Substantia nigra (tissue), 51 donors: ENCODE measurements at places on chromosomes 4 and X.
A peak's percentile ranks its signal among the peaks of the same experiment; 100 is the strongest.

DNA sequence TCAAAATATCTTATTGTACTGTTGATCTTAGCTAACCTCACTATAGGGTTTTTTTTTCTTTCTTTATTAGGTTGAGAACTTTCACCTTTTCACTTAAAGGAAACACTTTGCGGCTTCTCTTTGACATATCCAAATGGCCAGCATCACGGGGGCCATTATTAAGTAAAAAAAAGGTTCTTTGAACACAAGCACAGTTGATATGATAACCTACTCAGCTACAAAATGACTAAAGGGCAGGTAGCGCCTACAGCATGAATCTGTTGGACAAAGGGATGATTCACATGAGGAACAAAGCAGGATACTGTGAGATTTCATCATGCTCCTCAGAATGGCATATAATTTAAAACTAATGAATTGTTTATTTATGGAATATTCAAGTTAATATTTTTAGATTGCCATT is 119.6 kb downstream of the CCSER1 start:
- DNase-seq = no peak

DNA sequence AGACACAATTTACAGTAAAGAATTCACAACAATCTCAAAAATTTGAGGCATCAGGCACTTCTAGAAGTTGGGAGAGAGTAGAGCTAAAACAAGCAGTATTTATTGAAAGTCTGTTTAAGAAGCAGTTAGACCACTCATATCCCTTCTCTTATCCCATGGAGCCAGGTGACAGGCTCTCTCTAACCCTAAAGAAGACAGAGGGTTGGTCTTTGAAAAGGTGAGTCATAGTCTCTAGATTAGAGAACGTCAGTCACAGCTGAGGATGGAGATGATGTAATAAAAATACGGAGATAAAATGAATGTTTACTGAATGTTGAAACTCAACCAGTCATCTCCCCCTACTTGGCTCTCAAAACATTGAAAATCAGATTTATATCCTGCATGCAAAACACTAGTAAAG is 223.8 kb downstream of the CHIC2 start:
- no peak for DNase-seq

- no peak for DNase-seq
Observed at GRCh38 chr4:3500634-3501101, 31.6 kb downstream of the LRPAP1 start.

- DNase-seq = no peak
Observed at GRCh38 chr4:88033309-88033708, 25.9 kb downstream of the PKD2 start.

- no peak for DNase-seq
Observed at GRCh38 chr4:36712013-36712412, 430.6 kb downstream of the DTHD1 start.

GRCh38 chr4:158521484-158522088 is at the start of gene RXFP1:
Gene RXFP1 (plus strand): TSS chr4:158521882. CDS start chr4:158521977, 95 bp downstream.
- no peak for DNase-seq

DNA sequence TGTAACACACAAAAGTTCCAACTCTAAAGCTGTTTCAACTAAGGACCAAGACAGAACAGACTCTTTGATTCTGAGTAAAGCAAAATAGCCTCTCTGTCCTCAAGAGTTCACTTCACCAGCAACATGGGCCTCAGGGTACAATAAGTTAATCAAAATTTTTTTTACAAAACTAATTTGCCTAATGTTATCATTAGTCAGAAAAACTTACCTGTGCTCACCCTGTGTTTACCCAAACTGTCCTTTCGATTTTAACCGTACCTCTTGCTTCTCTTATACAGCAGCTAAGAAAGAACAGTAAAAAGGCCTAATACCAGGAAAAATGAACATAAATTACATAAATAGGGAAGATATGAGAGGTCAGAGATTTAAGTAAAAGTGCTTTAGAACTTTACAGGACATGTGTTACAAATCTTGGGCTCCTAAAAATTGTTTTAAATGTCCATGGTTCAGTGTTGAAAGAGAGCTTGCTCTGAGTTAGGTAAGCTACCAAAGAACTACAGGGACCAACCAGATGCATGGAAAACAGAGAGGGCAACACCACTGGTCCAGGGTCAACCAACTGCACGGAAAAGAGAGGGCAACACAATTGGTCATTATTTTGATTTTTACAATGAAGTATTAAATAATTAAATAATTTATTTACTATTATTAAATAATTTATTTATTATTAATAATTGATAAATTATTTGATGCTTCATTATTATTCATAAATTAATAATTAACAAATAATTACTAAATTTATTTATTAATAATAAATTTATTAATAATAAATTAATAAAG is 73.1 kb downstream of the FAT1 start:
- no peak for DNase-seq

- peak; percentile 32 for DNase-seq
Observed at GRCh38 chrX:102651242-102652011, at the start of gene GPRASP1. Gene GPRASP1 (plus strand): TSS chrX:102651483. CDS start chrX:102653914, 2,431 bp downstream.

GRCh38 chrX:54452920-54453319 is 12.7 kb downstream of the TSR2 start:
- DNase-seq = no peak

DNA sequence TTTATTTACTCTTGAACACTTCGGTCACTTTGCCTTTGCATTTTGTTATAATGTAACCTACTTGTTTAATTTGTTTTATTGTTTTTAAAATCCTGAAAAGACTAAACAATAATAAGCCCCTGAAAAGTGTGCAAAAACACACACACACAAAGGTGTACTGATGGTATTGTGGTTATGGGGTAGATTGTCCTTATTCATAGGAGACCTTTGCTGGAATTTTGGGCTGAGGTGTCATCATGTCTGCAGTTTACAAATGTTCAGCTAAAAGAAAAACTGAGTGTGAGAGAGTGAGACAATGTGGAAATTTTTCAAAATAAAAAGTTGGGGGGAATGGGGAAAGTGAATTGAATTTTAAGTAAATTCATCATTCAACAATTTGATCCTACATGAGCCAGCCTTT is 174.9 kb downstream of the QDPR start:
- DNase-seq = no peak

- DNase-seq = no peak
Observed at GRCh38 chr4:6423575-6423974, 48.8 kb downstream of the PPP2R2C start.

DNA sequence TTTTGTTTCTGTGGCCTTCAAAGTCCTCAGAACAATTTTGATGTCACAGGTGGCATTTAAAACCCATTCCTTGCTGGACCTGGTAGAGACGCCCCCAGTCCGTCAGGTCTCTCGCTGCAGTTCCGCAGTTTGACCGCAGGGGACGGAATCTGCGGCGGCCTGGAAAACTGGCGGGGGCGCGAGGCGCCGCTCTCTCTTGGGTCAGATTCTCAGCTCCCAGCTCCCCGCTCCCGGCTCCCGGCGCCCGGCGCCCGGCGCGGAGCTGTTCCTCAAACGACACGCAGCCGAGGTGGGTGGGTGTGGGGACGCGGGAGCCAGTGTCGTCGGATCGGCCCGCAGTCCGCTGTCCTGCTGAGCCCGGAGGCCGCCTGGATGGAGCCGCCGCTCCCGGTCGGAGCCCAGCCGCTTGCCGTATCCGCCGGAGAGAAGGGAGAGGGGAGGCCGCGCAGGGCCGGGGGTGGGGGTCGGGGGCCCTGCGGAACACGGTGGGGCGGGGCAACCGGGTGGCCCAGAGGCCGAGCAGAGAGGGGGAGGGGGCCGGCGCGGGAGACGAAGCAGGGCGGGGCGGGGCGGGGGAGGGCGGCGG is at the start of gene OCRL:
TSS of gene OCRL (plus strand) at position 192 of the 586 bp plus-strand sequence. CDS start at position 373, 181 bp downstream.
- DNase-seq = peak; percentile 35

DNA sequence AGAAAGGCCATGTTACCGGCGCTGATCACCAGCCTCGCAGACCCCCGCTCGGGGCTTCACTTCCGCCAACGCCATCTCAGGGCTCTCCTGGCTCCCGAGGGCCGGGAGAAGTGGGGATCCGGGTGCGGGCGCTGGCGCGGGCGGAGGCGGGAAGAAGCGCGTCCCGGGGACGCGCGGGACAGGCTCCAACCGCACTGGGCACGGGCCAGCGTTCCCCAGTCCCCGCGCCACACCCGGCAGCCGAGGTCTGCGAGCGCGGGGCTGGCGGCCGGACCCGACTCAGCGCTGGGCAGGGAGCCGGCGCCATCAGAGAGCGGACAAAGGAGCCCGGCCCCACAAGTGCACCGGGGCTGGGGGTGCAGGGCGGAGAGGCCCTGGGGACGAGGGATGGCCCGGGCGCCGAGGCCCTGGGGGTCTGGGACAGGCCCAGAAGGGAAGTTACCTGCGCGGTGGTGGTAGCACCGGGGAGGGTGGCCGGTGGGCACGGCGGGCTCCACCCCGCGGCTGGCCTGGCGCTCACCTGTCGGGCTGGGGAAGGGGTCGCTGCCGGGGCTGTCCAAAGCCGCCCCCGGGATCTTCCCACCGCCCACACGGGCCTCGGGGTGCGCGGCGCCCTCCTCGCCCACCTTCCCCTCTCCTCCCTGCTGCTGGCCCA is 449 bp downstream of the CTPS2 start:
- peak; percentile 5 for DNase-seq

DNA sequence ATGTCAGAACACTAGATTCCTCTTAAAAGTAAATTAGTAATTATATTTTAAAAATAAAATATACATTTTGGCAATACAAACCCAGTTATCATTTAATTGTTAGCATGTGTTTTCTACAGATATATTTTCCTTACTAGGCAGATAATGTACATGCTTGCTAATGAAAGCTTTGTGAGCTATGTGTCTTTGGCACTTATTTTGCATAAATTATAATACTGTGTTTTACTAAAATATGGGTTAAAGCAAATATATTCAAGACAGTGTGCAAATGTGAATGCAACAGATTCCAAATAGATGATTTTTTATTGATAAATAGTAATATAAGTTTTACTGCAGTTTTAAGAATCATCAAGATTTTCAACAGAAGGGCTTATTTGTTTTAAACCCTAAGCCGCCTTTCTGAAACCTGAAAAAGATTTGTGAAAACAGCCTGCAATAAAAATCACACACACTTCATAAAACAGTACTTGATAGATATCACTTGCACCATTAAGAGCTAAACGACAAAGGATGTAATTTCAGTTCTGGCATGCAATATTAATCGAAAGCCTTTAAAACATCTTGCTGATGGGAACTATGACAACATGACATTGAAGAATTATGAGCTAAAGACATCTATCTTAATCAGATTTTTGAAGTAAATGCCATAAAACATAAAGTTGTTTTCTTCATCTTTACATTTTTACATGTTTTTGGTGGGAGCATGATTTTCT is 333.3 kb downstream of the DCTD start:
- no peak for DNase-seq

- no peak for DNase-seq
Observed at GRCh38 chr4:182765987-182766856, 151.0 kb downstream of the DCTD start.

- DNase-seq = peak; percentile 29
Observed at GRCh38 chrX:20857746-20858145, 516.5 kb upstream of the CNKSR2 start.

GRCh38 chrX:101368800-101369199 is 17.2 kb downstream of the BTK start:
- no peak for DNase-seq

DNA sequence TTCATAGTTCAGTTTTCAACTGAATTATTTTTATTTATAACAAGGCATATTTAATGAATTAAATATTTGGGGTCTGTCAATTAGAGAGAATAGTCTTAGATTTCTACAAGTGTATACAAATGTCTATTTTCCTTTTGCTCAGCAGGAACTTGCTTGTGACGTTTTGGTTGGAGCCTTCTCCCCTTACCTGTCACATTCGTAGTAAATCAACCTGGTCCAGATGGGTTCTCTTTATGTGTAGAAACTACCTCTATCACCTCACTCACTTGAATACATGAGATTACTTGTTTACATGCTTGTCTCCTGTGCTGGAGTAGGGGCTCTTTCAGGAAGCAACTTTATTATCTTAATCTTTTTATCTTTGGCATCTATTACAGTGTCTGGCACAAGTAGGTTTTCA is 938.3 kb upstream of the IGFBP7 start:
- DNase-seq = no peak

- no peak for DNase-seq
Observed at GRCh38 chr4:23547096-23547495, 342.8 kb downstream of the PPARGC1A start.

GRCh38 chr4:47674144-47674543 is 163.7 kb downstream of the CORIN start:
- no peak for DNase-seq

- no peak for DNase-seq
Observed at GRCh38 chr4:15374656-15375055, 53.2 kb upstream of the C1QTNF7 start.

GRCh38 chr4:173252024-173252935 is 81.9 kb downstream of the HMGB2 start:
- DNase-seq = peak; percentile 50

DNA sequence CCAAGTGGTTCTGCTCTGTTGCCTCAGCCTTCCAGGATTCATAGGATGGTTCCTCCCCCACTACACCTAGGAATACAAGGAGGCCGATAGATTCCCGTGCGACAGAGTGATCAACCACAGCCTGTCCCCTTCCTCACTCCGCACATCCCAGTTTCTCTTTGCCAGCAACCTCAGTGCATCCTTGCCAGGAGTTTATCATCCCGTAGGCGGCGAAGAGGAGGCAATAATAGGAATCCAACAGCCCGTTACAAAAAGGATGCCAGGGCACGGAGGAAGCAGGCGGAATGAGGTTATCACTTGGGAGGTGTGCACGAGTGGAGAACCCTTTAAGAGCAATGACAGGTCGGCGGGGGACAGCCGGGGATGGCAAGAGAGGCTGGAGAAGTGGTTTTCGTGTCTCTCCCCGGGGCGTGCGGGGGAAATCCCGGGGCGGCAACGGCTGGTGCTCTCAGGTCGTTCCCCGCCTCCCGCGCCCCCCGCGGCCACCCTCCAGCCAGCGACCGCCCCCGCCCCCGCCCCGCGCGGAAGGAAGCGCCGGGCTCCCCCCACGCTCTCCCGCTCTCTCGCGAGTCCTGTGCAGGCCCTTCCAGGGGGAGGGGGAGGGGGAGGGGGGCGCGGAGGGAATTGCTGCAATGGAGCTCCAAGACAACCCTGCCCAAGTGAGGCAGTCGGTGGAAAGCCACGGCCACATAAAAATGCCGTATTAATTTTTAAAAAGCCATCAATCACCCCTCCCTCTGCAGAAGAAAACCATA is 1.6 kb downstream of the PPP3CA start:
- DNase-seq = peak; percentile 16
